A549 (cell line): ENCODE measurements at places on chromosomes 7 and 10.

DNA sequence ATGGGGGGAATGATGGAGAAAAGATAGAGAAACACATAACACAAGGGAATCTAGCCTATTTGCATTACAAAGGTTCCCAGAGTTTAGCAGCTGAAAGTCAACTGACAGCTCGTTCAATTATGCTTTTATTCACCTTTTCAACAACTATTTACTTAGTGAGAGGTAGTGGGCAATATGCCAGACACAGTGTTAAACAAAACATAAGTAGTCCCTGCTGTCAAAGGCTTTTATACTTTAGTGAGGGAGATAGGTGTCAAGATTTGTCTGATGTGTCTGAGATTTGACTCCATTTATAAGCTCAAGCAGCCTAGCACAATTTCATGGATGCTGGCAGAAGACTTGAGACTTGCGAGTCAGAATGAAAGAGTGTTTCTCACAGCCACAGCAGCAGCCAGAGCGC is 549.0 kb upstream of the VSTM2A start:
- DNase-seq, result no peak

- DNase-seq, result no peak
Measured at GRCh38 chr10:77590344-77591237, 47.0 kb downstream of the KCNMA1 start.

DNA sequence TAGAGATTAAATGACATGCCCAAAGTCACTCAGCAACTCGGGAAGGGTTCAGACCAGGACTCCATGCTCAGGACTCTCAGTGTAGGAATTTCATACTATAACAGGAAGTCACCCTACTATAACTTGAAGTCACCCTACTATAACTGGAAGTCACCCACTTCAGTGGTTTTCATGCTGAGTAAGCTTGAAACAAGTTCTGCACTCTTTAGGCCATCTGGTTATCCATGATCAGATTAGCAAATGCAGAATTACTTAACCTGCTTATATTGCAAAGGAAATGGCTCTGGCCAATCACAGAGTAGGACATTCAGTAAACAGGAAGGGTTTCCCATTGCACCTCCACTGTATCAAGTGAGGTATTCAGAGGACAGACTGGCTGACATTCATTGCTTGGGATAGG is 1240.4 kb downstream of the GATA3 start:
- DNase-seq, result no peak

- DNase-seq, result no peak
Measured at GRCh38 chr7:101804088-101804963, 13.1 kb upstream of the CUX1 start.

DNA sequence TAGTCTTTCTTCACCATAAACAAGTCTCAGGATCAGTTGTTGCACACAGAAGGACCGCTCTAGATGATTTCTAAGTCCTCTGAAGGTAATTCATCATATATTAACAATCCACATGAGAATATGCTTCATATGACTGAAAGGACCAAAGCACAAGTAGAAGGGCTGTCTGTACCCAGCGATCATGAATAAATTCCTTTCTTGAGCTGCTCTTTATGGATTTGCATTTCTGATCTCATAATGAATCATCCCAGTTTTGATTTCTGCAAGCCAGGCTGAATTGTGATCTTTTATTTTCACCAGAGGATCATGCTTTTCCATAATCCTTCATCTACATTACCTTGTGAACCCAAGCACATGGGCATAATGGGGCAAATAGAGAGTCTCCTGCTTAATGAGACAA is 675.6 kb downstream of the MAGI2 start:
- DNase-seq, result no peak

DNA sequence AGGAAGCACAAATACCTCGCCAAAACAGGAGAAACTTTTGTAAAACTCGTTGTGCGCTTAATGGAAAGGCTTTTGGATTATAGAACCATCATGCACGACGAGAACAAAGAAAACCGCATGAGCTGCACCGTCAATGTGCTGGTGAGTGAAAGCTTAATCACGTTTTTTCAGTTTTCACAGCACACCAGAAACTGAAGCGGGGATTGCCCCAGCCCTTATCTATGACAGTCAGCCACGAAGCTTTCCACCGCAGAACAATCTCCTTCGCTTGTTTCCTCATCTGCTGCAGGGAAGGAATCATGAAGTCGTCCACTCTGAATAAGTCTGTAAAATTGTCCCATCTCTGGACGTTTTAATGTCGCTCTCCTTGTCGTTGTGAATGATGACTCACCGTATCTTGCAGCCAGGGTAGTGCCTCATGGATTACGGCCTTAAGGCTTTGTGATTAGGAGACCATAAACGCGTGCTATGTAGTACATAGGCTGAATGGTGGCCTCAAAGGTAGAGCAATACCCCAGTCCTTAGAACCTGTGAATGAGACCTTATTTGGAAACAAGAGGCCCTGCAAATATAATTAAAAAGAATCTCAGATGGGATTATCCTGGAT is 174.9 kb upstream of the NPS start:
- no peak for DNase-seq

DNA sequence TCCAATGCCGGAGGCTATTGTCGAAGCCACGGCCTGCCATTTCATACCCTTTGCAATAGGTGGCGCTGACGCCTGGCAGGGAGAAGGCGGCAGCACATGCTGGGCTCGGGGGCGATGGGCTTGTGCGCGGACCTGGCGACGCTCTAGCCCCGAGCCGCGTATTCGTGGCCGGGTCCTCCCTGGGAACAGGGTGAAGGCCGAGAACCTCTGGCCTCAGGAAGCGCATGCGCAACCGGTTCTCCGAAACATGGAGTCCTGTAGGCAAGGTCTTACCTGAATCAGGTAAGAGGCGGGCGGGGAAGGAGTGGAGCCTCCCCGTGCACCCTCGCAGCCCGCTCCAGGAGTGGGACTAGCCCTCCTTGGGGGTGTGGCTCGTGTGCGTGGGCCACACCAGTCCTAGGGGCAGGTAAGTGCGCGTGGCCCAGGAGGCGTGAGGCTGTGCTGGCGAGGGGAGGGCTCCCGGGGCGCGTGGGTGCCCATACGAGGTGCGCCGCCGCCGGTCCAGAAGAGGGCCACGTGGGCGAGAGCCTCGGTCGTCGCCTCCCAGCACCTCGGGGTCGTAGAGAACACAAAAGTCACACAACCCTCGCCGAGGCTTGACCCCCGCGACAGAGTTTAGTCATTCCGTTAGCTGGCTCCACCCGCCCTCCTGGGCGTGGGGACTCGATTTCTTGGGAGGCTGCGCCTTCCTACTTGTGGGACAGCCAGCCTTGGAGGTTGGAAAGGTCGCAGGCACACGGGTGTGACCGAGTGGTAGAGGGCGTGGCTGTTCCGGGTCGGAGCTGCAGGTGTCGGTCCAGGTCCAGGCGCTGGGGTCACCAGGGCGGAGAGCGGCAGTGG is 5.6 kb upstream of the MEST start:
- DNase-seq, result peak; percentile 95
